Stimulated activated naive B cell treated with anti-CD40 and anti-IgM and Interleukin-4, amounts not matched to agents 10 μg/mL and 1 μg/mL and 100 μg/mL, for 72 hours (primary cell): ENCODE measurements at places on chromosomes 2 and 18.

DNA sequence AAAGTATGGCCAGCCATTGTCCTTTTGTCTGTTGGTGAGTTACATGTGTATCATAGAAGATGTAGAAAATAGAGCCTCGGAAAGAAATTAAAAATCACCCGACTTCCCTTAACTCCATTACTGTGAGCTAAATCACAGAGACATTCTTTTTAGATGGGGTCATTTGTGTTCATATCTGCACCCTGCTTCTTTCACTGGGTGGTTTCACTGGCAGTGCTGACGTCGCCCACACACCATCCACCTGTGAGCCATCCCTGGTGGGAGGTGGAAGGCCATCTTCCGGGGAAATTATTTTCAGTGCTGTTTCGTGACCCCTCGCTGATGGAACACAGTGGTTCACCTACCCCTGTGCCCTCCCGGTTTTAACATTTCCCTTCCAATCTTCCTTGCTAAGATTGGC is 21.2 kb downstream of the SH3BP4 start:
- peaks cover 48% of the 10 kb centered on the region for H3K4me1 ChIP-seq
- H3K27ac ChIP-seq: no peak overlapping the region
- peaks cover 10% of the 10 kb centered on the region for H3K36me3 ChIP-seq
- DNase-seq: no peak
- peaks cover 8% of the 10 kb centered on the region for H3K27me3 ChIP-seq

DNA sequence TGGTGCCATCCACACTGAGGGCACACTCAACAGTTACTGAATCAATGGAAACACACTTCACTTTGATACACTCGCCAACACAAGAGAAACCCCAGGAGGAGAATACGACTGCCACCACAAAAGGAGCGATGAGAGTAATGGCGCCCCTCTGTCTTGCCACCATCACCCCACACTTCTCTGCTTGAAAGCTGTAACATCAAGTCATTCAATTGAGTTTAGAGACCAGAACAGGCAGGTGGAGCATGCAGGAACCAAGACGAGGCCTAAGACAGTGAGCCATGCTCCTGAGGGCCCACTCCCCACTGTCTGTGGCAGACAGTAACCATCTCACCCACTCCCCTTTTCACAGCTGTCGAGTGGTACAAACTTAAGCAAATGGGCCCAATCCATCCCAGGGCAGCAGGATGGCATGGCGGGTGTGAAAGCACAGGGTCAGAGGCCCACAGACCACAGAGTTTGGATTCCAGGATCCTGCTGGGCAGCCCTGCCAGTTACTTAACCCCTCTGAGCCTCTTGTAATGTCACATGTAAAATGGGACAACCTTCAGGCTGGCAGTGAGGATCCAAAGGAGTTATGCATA is 101.9 kb downstream of the TNS1 start:
- peaks cover 35% of the 10 kb centered on the region for H3K27me3 ChIP-seq
- peaks cover 8% of the 10 kb centered on the region for H3K4me1 ChIP-seq
- H3K4me3 ChIP-seq: no peak overlapping the region

GRCh38 chr18:76838182-76838581 is 15.8 kb downstream of the ZNF236 start:
- H3K27ac ChIP-seq: no peak overlapping the region
- no peak for DNase-seq
- no peaks in the 10 kb centered on the region for H3K27me3 ChIP-seq
- H3K4me1 ChIP-seq: peaks cover 12% of the 10 kb centered on the region
- H3K4me3 ChIP-seq: no peak overlapping the region
- H3K36me3 ChIP-seq: peaks cover 6% of the 10 kb centered on the region

- H3K27ac ChIP-seq: no peak overlapping the region
- peaks cover 1% of the 10 kb centered on the region for H3K4me1 ChIP-seq
- H3K36me3 ChIP-seq: no peaks in the 10 kb centered on the region
- H3K27me3 ChIP-seq: peaks cover 4% of the 10 kb centered on the region
Measured at GRCh38 chr2:101949304-101949703, 42.5 kb upstream of the IL1R2 start.

- no peaks in the 10 kb centered on the region for H3K27me3 ChIP-seq
- no peak for DNase-seq
- H3K36me3 ChIP-seq: peaks cover 56% of the 10 kb centered on the region
- H3K4me3 ChIP-seq: no peak overlapping the region
- H3K4me1 ChIP-seq: no peaks in the 10 kb centered on the region
Measured at GRCh38 chr2:85377083-85377482, 22.5 kb downstream of the ELMOD3 start.

- H3K36me3 ChIP-seq: peaks cover 25% of the 10 kb centered on the region
- DNase-seq: no peak
- peaks cover 10% of the 10 kb centered on the region for H3K4me1 ChIP-seq
- H3K4me3 ChIP-seq: no peak overlapping the region
- peak overlapping the region; percentile 82 for H3K27ac ChIP-seq
- H3K27me3 ChIP-seq: no peaks in the 10 kb centered on the region
Measured at GRCh38 chr2:65079017-65079416, 22.8 kb downstream of the CEP68 start.

DNA sequence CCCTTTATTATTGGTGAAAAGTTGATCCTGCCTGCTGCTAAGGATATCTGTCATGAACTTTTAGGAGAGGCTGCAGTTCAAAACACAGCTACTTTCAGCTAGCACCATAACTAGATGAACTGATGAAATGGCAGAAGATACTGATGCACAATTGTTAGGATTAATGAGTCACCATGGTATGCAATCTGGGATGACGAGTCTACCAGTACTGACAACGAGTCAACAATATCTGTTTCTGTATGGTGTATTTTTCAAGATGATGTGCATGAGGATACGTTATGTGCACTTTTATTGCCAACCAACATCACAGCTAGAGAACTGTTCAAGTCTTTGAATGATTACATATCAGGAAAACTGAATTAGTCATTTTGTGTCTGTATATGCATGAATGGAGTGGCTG is 68.7 kb downstream of the NETO1 start:
- H3K4me1 ChIP-seq: no peaks in the 10 kb centered on the region
- no peaks in the 10 kb centered on the region for H3K27me3 ChIP-seq
- DNase-seq: no peak
- no peak overlapping the region for H3K4me3 ChIP-seq

DNA sequence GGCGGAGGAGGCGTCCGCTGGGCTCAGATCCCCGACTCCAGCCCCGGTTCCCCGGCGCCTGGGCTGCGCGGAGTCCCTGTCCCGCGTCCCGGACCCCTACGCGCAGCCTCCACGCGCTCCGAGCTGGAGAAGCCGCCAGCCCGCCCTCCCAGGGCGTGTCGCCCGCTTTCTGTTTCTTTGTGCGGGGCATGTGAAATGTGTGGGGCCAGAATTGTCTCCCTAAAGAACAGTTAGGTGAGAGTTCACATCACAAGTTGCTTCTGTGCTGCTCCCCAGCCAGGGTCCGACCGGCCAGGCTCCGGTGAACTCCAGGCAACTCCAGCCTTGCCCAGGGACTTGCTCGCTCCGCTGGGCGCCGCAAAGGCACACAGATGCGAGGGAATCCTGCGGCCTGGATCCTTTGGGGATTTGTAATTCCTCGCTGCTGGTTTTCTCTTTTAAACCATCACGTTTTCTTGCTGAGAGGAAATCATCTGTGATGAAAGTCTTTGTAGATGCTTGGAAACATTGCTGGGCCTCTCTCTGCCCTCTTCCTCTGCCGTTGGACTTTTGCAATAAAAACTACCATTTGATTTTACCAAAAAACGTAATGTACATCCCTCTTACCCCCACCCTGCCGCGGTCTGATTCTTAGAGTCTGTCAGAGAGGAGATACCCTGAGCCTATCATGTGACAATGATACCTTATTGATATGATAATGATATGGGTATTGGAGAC is 631 bp downstream of the GYPC start:
- no peaks in the 10 kb centered on the region for H3K27me3 ChIP-seq
- DNase-seq: no peak
- H3K27ac ChIP-seq: peak overlapping the region; percentile 96
- peaks cover 54% of the 10 kb centered on the region for H3K4me1 ChIP-seq
- H3K36me3 ChIP-seq: peaks cover 35% of the 10 kb centered on the region

DNA sequence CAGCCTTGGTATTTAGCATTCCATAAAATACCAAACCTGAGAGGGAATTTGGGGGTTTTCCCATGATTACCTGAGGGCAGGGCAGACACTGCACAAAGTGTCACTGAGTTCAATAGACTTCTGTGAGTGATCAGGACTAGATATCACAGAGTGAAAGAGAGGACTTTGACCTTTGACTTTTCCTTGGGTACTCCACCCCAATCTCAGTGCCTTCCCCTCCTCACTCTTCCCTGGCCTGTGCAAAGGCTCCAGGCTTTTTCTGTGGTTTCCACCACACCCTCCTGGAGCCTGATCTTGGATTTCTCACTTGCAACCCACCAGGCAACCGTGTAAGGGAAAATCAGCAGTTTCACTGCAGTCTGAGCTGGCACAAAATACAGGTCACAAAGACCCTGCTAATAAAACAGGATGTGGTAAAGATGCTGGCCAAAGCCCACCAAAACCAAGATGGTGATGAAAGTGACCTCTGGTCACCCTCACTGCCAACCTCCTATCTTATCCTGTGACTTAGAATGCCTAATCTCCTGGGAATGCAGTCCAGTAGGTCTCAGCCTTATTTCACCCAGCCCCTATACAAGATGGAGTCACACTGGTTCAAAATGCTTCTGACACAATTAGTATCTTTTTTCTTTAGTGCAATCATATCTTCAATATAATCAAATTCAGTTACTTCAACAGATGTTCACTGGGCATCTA is 64.0 kb downstream of the BOD1L2 start:
- no peak overlapping the region for H3K27ac ChIP-seq
- H3K27me3 ChIP-seq: peaks cover 43% of the 10 kb centered on the region
- no peaks in the 10 kb centered on the region for H3K36me3 ChIP-seq
- no peak for DNase-seq

- DNase-seq: no peak
- H3K27ac ChIP-seq: no peak overlapping the region
- no peaks in the 10 kb centered on the region for H3K36me3 ChIP-seq
Measured at GRCh38 chr18:62659698-62660097, 55.6 kb upstream of the PHLPP1 start.
